ENCODE measurements at places on chromosomes 3 and 15. TPM values are rescaled to one million over a fixed set of nuclear protein-coding genes. Genes with fewer than 3 reads are reported as not detected.

- DNase-seq = no peak
Observed at GRCh38 chr3:4988983-4989834, 10.0 kb downstream of the BHLHE40 start.

DNA sequence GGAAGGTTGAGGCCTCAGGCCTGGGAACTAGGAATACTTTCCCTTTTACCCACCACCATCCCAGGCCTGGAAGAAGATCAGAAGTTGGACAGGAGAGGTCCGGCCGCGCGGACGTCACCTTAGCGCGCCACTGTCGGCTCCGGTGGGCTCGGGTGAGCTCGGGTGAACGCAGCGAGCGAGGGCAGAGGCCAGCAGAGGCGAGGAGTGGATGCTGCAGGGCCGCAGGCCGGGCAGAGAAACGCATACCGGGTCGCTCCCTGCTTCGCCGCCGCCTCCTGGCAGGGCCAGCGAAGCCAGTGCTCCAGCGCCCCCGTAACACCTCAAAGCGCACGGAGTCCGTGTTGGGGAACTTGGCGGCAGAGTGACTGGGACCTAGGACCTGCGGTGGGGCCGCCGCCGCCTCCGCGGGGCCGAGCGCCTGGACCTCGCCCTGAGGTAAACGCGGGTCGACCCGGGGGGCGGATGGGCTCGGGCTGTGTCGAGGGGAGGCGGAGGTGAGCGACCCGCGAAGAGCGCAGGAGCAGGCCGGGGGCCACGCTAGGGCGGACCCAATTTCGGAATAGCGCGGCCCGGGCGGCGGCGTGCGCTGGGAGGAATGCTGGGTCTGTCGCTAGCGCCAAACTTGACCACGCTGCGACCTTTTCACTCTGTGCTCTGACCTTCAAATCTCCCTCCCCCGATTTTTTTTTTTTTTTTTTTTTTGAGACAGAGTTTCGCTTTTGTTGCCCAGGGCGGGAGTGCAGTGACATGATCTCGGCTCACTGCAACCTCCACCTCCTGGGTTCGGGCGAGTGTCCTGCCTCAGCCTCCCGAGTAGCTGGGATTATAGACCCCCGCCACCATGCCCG is 1.6 kb downstream of the CYP11A1 start:
- peak; percentile 69 for DNase-seq

- no peak for DNase-seq
Observed at GRCh38 chr3:17974206-17974841, 231.9 kb upstream of the TBC1D5 start.

DNA sequence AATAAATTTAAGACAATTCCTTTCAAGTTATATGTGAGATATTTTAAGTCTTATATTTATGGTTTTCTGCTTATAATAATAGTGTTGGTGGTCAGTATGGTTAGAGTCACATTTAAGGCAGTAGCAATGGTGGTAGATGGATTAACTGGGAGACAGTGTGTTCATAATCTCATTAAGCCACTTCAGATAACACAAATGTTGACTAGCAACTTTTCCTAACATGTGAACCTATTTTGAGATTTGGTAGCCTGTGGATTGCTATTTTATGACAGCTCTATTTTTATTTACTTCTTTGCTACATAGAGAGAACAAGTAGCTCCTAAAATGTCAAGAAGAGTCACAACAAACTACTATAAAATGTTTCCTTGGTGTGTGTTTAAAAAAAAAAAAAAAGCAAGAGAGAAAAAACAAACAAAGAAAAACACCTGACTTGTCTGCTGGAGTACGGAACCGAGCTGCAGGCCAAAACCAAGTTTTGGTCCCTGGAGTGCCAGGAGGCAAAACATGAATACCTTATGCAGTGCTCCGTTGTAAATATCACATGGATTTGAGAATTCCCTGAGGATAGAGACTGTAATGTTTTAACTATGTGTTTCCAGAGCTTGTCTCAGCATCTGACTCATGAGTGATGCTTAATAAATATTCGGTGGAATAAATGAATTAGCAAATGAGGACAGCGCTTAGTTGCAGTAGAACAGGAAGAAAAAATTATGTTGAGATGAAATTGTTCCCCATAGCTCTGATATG is 457.1 kb upstream of the ROBO2 start:
- DNase-seq = no peak

DNA sequence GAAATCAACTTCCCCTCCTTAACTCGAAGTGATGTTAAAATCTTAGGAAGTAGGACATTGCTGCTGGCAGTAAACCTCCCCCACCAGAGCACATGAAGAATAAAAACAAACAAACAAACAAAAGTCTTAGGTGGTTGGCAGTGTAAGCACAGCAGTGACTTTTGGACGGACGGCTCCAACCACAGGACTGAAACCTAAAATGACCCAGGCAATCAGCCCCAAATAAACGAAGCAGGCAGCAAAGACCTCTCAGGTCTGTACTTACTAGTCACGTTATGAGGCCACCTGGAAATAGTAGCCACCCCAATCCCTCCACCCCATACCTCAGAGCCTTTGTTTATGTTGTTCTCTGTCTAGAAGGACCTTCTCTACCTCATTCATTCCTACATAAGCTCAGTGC is 33.5 kb upstream of the HES1 start:
- no peak for DNase-seq

DNA sequence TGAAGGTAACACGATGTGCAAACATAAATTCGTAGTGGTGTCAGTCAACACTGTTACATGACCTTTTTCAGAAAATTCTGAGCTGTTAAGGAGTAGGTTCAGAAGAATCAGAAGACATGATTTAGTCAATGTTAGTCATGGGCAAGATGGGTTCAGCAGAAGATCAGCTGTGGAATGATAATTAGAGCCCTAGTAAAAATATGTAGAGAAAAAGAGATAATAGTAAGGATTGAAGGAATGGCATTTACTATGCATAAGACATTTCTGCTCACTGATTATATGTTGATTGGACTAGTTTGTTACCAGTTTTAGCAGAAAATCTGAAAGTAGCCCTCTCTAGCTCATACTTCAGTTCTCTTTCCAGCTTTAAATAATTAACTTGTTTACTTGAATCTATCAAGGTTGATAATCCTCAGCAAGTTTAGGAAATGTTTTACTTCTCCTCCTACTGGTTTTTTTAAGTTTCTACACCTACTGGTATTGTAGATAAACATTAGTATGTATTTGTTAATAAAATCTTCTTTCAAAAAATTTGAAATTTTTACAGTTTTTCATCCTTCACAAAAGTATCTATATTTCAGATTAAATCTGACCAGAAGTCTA is 98.6 kb downstream of the ALCAM start:
- DNase-seq = no peak

The FAH gene
- 6.2 TPM for total RNA-seq

DNA sequence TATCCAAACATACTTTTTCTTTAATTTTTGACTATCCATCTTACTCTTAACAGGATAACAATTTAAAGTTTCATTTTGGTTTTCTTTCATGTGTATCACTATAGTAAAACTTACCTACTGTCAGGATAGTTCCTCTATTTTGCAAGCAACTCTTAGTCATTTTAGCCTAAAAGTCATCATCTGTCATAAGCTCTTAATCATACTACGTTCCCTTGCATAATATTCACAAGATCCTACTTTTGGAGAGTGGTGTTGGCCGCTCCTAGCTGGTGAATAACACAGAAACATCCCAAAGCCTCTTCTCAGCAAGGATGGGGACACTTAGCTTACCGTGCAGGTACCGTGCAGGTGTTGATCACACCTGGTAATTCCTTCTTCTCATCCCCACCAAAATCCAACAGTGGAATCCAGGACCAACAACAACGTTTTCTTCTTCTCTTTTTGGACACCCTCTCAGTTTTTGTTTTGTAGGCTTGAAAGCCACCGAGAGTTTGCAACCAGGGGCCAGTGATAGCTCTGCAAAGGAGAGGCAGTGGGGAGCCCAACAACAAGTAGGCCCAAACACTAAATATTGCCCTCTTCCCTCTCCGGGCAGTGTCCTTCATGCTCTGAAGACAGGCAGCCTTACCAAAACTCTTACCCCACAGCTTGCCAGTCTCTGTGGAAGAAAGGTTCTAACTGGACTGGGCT is 433 bp downstream of the FILIP1L start:
- no peak for DNase-seq

The SLC15A2 gene
- total RNA-seq = 4.9 TPM

The THPO gene
- 0.28 TPM for total RNA-seq

The CMTM8 gene
- total RNA-seq = 16.2 TPM
